ENCODE measurements at places on chromosomes 6 and 20.

DNA sequence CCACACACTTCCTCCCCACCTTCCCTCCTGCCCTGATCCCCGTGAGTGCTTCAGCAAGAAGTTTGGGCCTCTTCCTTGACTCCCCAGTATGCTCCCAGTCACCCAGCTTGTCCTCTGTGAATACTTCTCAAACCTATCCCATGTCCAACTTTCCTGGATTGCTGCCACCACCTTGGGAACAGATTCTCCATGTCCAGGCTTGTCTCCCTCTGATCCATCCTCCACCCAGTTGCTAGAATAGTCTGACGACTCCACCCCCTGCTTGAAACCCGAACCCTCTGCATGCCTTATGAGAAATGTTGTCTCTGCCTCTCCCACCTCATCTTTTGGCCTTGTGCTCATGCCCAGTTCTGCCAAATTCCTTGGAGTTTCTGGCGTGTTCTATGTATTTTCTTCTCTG, 108.0 kb downstream of the PPP1R14C start:
- no peak for DNase-seq

DNA sequence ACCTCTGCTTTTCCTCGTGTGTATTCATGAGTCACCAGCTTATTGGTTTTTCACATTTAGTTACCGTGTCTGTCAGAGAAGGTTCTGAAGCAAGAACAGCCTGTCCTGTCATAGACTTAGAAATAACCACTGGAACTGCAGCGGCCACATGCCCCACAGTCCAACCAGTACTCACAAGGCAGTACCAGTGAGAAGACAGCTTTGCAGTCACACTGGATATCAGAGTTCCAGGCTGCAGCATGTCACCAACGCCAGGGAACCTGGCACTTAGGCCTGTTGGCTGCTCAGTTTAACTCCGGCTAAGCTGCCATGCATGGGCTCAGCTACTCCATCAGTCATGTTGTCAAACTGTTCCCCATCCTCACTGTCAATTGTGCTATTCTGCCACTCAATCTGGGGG, 40.1 kb downstream of the ADNP start:
- DNase-seq = no peak

DNA sequence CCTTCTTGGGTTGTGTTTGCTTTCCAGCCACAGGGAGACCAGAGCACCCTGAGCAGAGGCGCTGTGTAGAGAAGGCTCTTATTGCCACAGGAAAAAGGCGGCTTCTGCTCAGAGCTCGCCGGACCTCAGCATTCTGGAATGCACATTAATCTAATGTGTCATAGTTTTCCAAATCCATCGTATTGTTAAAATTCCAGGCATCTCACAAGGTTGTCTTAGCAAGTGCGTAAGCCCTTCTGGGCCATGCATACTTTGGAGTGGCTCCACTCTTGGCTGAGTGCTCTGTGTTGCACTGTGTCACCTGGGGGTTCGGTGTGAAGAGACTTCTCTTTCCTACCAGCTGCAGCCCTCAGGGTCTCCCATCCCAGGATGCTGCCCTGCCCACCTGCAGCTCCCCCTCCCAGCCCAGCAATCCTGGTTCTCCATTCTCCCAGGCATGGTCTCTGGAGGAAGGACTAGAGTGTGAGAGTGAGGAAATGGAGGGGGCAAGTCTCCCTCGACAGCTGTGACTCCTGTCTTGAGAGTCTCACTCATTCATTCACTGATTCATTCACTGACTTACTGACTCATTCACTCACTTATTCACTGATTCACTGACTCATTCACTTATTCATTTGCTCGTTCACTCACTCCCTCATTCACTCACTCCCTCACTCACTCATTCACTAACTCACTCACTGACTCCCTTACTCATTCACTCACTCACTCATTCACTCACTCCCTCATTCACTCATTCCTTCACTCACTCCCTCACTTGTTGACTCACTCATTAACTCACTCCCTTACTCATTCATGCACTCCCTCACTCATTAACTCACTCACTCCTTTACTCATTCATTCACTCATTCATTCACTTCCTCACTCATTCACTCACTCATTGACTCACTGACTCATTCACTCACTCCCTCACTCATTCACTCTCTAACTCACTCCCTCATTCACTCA, 83.7 kb upstream of the MPC1 start:
- no peak for DNase-seq

DNA sequence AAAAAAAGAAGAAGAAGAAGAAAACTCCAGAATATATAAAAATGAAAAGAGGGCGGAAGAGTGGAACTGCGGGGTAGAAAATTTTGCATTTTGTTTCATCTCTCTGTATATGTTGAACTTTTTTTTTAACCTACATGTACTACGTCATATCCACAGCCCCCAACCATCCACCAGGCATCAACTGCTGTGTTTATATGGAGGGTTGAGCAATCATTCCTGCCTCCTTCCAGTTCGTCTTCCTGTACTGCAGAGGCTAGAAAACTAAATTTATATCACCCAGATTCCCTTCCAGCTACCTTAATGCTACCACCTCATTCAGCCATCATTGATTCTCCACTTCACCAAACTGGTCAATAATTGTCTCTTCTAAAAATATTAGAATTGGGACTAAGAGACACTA, 9.5 kb upstream of the SIGLEC1 start:
- no peak for DNase-seq

DNA sequence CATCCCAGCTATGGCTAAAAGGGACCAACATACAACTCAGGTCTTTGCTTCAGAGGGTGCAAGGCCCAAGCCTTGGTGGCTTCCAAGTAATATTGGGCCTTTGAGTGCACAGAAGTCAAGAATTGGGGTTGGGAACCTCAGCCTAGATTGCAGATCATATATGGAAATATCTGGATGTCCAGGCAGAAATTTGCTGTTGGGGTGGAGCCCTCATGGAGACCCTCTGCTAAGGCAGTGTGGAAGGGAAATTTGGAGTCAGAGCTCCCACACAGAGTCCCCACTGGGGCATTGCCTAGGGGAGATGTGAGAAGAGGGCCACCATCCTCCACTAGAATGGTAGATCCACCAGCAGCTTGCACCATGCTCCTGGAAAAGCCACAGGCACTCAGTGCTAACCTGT, 123.5 kb downstream of the PRL start:
- no peak for DNase-seq

DNA sequence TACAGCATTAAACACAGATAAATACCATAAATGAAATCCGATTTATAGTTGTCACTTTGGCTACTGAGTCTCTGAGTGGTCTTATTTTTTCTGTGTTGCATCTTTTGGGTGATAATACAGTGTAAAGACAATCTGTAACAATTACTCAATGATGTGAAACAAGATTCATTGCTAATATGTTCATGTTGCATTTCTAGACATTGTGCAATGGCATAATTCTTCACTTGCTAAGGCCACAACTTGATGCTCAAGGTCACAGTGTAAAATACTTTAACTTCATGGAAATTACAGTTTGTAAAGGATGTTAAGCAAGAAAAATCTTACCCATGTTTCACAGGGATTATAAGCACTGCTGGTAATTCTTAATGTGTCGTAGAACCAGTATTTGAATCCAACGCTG, 74.9 kb upstream of the SMLR1 start:
- DNase-seq = no peak

DNA sequence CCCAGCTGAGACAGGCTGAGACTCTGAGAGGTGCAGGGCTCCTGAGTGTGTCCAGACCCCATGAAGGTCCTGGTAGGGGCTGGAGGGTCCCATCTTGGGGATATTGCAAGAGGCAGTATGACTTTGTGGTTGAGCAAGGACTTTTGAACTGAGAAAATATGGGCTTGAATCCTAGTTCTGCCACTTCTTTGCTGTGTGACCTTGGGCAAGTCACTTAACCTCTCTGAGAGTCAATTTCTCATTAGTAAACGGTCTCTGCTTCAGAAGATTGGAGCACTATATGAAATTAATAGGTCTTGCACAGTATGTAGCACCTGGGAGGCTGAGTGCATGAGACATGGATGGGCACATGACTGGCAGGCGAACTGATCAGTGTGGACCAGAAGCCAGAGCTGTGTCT, 42.7 kb downstream of the TFEB start:
- no peak for DNase-seq

DNA sequence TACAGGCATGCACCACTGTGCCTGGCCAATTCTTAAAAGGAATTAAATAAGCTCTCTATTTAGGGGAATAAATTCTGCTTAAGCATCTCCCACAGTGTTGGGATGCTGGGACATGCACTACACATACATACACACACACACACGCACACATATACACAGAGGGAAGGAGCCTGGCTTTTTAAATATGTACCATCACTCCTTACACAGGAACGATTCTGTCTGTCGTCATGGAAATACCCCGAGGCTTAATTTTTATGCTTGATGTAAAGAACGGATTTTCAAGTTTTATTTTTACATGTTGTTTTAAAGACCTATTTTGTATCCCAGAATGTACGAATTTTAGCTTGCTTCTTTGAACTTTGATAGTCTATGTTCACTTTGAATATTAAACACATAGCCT, 95.3 kb downstream of the CD109 start:
- no peak for DNase-seq

- DNase-seq = no peak
Measured at GRCh38 chr6:37324131-37325033, 29.4 kb upstream of the RNF8 start.

- DNase-seq = no peak
Measured at GRCh38 chr6:24517659-24518543, 23.1 kb downstream of the ALDH5A1 start.

DNA sequence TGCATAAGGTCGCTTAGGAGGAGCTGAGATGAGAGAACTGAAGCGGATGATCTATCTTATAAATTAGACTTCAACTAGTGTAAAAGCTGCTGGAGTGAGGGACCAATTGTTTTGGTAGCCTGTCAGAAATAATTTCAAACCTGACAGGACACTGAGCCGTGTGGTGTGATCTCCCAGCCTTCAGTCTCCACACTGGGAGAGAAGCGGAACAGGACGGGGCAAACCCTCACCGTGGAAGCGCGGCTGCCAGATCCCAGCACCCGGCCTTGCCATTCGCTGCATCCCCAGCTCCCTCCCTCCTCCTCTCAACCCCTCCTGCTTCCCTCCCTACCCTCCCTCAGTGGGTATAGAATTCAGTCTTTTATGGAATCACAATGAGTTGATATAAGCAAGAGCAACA, 900.1 kb upstream of the SLC35B3 start:
- DNase-seq = no peak

DNA sequence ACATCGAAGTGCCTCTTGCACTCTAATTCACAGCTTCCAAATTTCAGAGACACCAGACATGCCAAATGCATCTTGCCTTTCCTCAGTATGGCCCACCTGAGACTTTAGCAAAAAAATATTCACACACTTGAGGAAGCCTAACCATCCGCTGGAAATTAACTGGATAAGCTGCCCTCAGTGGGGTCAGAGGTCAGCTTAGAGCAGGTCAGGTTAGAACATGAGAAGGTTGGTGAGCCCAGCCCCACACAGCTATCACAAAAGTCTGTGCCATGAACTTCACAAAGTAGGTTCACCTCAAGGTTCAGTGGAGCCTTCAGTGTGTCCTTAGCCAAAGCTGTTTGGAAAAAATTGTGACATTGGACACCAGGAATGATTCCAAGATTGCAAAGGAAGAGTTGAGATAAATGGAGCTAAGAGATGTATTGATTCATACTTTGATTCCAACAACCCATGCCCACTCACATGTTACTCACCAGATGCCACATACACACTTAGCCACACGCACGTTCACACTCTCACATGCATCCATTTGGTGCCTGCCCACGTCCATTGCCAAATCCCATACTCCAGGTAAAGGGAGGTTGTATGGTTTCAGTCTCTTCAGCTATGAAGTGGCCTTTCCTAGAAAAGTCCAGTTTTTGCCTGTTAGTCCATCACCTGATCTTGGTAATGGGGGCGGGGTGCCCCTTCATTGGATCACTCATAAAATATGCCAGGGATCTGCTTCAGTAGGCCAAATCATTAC, 11.1 kb downstream of the BAK1 start:
- no peak for DNase-seq

DNA sequence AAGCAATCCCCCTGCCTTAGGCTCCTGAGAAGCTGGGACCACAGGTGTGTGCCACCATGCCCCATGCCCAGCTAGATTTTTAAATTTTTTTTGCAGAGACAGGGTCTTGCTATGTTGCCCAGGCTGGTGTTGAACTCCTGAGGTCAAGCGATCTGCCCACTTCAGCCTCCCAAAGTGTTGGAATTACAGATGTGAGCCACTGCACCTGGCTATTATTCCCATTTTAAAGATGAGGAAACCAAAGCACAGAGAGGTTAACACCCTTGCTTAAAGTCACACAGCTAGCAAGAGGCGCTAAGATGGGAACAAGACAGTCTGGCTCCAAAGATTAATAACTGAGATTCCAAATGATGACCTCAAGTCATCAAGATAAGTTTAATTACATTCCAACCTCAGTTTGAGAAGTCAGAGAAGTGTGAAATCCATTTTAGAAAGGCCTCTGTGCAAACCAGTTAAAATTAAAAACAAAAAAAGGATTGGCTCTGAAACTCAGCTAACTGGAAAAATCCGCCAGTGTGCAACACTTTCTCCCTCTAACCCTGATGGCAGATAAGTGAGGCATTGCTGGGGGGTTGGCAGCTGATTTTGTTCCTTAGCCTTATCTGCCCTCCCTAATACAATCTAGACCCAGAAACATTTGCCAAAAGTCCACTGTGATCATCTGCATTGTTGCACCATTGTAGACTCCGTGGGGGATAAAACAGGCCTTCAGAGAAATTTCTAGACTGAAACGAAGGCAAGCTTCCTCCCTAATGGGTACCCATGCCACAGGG, 55.5 kb downstream of the CPNE5 start:
- DNase-seq = no peak

GRCh38 chr6:139099984-139100383, 34.9 kb upstream of the HECA start:
- DNase-seq = no peak

DNA sequence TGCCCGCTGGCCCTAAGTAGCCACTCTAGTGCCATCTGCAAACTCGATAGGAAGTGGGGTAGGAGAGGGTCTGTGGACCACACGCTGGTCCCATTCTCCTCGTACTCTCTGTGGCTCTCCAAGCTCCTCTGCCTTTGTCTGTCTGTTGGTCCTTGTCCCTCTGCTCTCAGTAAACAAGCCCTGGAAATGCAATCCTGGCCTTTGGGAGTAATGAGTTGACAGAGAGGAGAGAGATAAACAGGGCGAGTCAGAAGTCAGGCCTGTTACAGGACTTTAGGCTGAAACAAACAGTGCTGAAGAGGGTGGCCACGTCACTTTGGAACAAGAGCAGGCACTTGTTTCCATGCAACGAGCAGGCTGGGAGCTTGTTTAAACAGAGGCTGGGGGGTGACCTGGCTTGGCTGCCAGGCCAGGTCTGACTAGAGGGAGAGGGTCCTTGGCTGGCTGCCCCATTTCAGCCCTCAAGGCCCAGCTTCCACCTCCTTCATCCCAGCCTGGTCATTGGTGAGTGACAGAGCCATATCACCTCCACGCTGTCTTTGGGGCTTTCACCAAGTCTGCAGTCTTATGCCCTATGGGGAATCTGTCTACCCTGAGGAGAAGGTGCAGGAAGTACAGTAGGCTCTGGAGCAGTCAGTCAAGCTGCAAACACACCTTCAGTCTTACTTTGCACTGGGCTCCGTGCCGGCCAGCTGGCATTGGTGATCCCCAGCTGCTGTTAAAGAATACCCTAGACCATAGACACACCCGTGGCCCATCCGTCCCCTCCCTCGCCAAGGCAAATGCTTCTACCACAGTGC, 22.6 kb downstream of the FOXP4 start:
- no peak for DNase-seq

- no peak for DNase-seq
Measured at GRCh38 chr6:134817448-134817847, 132.5 kb downstream of the ALDH8A1 start.

- no peak for DNase-seq
Measured at GRCh38 chr6:167487749-167488664, 163.1 kb downstream of the TTLL2 start.

All from OCI-M1 (cell line).